HCEC 1CT (cell line): ENCODE measurements at places on chromosomes 3 and 15.

- DNase-seq: no peak
Observed at GRCh38 chr3:83842511-83842910, 1116.3 kb upstream of the CADM2 start.

- DNase-seq: peak; percentile 35
Observed at GRCh38 chr3:29284497-29284896, 3.6 kb downstream of the RBMS3 start.

DNA sequence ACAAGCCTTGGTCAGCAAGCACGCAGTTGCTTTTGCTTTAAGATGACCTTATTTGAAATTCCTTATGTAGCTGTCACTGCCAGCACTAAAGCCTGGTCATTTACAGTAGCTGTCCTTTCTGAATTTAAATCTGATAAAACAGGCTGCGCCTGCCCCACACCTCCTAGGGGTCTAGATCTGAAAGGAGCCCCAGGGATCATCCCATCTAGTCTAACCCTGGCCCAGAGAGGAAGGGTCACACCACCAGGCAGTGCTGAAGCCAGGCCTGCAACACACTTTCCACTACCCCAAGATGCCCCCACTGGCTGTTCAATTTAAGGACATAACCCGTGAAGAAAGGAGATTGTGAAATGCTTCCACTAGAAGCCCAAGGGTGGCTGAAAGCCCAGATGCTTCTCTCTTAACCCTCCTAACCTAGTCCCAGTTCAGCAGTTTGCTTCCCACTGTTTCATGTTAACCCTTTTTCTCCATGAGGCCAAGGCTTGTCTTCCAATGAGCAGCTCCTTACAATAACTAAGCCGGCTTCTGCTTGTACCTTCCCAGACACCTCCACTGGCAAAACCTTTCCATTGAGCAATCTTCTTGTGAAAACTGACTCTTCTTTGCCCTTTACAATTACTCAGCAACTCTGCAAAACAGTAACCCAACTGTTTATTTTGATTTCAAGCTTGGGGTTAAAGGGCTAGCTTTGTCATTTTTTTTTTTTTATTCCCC, 198.9 kb upstream of the LPP start:
- peak; percentile 94 for DNase-seq

- DNase-seq: no peak
Observed at GRCh38 chr15:101410612-101411011, 78.9 kb downstream of the PCSK6 start.

- peak; percentile 58 for DNase-seq
Observed at GRCh38 chr3:137970914-137971831, 38.8 kb upstream of the CLDN18 start.

GRCh38 chr3:189766416-189766815, 135.2 kb downstream of the TP63 start:
- no peak for DNase-seq

GRCh38 chr3:47578119-47578632, 489 bp downstream of the CSPG5 start:
- DNase-seq: no peak

DNA sequence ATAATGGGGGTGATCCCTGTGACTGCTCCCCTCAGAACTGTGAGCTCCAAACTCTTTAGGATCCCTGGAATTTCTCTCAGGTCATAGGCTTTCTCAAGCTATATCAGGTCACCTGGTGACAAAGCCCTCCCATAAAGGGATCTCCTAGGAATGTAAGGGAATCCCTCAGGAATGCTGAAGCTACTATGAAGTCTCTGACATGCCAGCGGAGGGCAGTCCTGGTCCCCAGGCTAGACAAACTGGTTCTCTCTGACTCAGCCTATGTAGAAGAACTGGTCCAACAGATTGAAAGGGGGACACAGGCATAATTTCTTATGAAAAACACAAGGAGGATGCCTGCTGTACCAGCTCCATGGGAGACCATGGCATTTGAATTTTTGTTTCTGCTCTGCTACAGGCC, 6.7 kb downstream of the LPCAT4 start:
- DNase-seq: no peak

GRCh38 chr3:176055836-176056235, 1141.4 kb downstream of the TBL1XR1 start:
- DNase-seq: peak; percentile 78

GRCh38 chr3:134132961-134133360, 103.2 kb upstream of the SLCO2A1 start:
- no peak for DNase-seq

DNA sequence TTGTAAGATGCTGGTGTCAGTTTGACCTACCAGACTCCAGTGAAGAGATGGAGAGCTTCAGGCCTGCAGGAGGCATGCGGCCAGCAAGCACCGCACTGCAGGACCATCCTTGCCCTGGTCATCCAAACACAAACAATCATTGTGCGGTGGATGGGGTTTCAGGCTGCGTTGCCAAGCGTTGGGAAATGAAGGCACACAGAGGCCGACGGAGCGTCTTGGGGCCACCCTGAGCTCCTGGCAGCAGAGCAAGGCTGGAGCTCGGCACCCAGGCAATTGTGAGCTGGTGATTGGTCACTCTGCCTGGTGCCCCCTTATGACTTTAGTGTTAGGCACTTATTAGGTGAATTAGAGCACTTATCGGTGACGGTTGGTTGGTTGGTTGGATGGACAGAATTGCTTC, 222.6 kb upstream of the RGMA start:
- no peak for DNase-seq

GRCh38 chr3:153970741-153971347, 150.3 kb upstream of the ARHGEF26 start:
- DNase-seq: no peak

DNA sequence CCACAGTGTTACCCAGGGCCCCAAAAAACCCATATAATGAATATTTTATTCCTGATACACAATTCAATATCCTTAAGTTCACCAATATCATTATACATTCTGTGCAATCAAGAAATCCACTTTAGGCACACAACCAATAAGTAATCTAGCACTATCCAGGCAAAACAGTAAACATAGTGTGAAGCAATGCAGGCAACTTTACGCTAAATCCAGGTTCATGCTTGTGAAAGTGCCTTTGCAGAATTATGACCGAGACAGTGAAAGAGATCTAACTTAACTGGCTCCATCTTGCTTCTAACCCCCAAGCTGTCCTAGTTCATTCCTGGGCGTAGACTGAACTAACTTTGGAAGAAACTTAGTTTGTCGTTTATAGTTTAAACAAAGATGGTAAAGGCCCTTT, 34.2 kb upstream of the INO80 start:
- DNase-seq: no peak

- DNase-seq: peak; percentile 49
Observed at GRCh38 chr3:123559040-123559861, 25.6 kb downstream of the HACD2 start.

DNA sequence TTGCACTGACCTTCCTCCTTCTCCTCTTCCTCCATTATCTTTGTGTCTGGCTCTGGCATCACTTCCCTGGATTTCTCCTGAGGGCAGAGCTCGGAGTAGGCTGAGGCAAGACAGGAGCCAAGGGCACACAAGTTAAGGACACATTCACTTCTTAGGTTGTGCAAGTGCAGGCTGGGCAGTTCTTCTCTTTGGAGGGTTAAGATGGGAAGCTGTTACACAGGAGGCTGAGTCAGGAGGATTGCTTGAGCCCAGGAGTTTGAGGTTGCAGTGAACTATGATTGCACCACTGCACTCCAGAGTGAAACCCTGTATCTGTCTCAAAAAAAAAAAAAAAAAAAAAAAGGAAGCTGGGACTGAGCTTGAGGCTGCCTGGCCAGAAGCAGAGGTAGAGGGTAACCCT, 176.2 kb upstream of the ANKRD28 start:
- DNase-seq: no peak

DNA sequence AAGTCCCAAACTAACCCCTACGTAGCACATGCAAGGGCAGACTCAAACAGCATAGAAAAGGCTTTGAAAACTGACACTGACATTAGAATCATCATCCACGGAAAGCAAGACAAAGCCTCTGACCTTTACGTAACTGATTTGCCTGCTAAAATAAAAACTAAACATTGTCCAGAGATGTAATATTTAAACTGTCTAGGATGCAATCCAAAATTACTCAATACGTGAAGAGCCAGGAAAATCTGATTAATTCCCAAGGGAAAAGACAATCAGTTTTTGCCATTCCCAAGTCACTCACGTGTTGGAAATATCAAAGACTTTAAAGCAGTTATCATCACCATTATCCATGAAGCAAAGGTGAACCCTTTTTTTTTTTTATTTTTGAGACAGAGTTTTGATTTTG, 13.3 kb upstream of the IQCF1 start:
- DNase-seq: no peak

DNA sequence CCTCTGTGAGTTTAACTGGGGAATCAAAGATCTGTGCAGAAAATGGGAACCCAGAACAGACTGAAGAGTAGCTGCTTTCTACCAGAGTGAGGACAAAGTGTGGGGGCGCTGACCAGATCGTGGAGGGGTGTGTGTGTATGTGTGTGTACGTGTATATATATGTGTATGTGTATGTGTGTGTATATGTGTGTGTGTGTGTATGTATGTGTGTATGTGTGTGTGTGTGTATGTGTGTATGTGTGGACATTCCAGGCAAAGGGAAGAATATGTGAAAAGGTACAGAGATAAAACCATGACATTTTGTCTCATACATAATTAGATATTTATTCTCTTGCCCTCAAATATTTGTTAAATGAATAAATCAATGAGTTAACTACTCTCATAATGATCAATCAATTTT, 54.9 kb upstream of the DPPA4 start:
- no peak for DNase-seq

- peak; percentile 63 for DNase-seq
Observed at GRCh38 chr3:100992231-100993012, 799 bp downstream of the ABI3BP start.

- DNase-seq: no peak
Observed at GRCh38 chr3:85589145-85589544, 630.4 kb downstream of the CADM2 start.

DNA sequence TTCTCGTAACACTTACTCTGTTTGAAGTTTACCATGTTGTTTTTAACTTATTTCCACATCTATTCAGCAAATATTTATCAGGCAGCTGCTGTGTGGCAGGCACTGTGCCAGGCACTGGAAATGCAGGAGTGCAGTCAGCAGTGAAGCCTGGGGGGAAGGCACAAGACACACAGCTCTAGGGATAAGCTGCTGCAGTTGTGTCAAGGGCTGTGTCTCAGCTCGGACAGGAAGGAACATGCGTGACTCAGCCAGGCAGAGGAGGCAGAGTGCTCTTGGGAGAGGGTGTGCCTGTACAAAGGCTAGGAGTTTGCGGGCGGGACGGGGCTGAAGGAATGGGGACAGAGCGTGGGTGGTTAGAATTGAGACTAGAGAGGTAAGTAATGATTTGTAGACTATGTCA, 24.7 kb downstream of the LYSMD4 start:
- peak; percentile 94 for DNase-seq

DNA sequence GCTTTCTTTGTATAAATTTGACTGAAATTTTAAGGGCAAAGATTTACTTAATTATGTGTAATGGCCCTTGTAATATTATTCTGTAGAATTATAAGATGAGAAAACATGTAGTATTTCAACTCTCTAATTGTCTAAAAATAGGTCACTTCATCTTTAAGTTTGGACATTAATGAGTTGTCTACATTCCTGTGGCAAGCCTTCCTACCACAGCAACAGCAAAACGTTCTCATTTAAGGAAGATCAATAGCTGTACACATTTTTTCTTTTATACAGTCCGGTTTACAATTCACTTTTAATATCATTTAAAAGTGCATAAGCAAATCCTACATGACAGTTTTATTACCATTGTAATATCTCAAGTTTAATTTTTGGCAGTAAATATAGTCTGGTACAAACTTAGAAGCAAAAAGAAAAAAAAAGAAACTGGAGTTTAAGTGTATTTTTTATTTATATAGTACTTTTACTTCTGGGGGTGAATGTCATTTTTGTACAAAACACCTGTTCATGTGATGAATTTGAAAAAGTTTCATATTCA, 501.8 kb downstream of the ZPLD1 start:
- no peak for DNase-seq

DNA sequence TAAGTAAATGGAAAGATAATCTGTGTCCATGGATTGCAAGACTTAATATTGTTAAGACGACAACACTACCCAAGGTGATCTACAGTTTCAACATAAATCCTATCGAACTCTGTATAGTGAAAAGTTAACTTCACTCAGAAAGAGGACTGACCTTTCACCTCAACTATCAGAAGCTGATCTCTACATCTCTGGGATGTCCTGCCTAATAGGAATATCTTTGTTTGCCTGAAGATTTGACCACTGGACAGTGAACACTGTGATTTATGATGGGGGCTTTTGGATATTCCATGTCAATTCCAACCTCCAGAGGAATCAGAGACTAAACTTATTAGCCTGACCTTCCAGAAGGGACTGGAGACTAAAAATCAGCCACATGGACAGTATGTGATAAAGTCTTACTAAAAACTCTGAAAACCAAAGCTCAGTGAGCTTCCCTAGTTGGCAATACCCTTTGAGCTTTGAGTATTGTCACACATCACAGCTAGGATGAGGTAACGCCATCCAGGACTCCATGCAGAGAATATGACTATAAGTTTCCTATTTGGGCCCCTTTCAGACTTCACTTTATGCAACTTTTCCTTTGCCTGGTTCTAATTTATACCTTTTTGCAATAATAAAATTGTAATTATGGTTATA, 164.9 kb upstream of the SETMAR start:
- no peak for DNase-seq

GRCh38 chr3:120182613-120183511, 88.6 kb upstream of the GSK3B start:
- DNase-seq: peak; percentile 53

DNA sequence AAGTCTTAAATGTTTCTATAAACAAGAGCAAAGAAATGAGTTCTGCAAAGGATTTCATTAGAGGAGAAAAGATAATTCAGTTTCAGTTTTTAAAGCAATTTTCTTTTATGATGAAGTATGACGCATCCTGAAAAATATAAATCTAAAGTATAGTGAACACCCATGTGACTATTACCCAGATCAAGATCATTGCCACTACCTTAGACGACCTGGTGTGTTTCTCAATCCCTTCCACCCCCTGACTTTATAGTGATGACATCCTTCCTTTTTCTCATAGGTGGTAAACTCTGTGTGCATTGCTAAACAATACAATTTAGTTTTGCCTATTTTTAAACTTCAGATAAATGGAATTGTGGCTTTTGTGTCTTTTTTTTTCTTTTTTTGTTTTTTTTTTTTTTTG, 8.4 kb downstream of the STT3B start:
- DNase-seq: peak; percentile 12

- DNase-seq: no peak
Observed at GRCh38 chr15:50246631-50247030, 18.9 kb downstream of the HDC start.

DNA sequence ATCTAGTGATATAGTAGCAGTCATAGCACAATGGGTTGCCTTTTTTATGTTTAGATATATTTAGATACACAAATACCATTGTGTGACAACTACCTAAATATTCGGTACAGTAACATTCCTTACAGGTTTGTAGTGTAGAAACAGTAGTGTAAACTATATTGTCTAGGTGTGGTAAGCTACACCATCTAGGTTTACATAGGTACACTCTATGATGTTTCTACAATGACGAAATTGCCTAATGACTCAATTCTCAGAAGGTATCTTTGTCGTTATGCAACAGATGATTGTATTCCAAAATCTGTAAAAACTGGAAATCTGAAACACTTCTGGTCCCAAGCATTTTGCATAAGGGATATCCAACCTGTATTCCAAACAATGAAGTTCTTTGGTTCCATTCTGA, 24.3 kb downstream of the PLOD2 start:
- DNase-seq: no peak

- DNase-seq: no peak
Observed at GRCh38 chr3:78728406-78729145, 1039.2 kb downstream of the ROBO1 start.

- DNase-seq: no peak
Observed at GRCh38 chr3:141260630-141260927, 29.0 kb downstream of the PXYLP1 start.
